ENCODE measurements at places on chromosomes 7 and 10. TPM values are rescaled to one million over a fixed set of nuclear protein-coding genes. Genes with fewer than 3 reads are reported as not detected.

DNA sequence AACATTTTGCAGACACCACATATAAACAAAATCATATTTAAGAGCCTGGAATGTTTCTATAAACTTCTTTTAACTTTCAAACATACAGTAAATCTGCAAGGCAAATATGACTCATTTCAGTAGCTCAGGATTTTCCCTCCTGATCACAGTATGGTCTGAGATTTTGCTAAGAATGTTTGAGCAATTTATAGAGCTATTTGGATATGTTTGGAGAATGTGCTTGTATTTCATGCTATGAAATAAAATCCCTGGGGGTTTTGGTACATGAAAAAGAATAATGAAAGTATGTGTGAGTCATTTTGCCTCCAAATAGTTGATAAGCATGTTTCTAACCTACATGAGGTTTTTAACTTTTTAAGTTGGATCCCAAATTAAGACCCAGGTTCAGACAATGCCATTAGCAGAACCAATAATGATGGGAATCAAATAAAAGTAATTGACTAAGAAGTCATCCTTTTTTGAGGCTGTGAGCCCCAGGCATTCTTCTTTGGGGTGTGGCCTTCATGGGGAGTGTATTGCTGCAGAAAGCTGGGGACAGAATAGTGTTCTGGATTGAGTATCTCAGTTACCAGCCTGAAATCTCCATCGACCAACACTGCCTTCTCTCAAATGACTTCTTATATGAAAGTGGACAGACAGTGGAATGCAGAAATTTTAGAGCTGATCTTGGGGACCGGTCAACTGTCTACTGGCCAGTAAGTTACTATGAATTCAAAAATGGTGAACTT is 66.1 kb upstream of the AGBL3 start:
- no peak for DNase-seq

DNA sequence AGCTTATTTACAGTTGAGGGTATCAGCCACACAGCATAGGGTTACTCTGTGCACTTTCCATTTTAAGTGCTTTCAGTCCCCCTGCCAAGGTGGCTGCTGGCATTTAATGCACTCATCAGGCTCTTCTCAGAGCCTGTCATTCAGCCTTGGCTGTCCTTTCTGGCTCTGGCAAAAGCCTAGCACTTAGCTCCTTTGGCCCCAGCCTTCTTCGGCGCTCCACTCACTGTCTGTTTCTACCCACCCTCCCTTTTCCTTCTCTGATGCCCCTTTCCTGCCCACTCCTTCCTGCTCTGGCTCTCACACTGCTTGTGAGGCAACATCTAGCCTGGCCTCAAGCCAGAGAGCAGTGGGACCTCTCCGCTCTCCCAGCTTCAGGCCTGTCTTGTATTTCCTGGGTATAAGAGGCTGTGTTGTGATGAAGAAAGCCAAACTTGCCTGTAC is 60.2 kb downstream of the WIPF3 start:
- DNase-seq = no peak

DNA sequence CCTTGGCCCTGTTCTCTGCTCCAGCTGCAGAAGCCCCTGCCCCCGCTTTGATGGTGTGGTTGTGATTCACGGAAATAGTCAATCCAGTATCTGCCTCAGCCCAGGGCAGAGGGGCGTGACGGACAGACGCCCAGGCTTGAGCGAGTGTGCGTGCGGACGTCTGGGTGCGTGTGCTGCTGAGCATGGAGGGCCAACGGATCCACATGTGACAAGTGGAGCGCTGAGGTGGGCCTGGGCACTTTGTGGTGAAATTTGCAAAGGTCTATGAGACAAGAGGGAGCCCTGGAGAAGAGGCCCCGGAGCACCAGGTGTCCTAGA is 94.4 kb downstream of the WDR37 start:
- no peak for DNase-seq

- no peak for DNase-seq
These were observed 193.7 kb downstream of the GFRA1 start for GRCh38 chr10:116079355-116079754.

Gene NEUROD6
- not detected for total RNA-seq

- no peak for DNase-seq
These were observed 124.9 kb downstream of the CLEC2L start for GRCh38 chr7:139648391-139648861.

DNA sequence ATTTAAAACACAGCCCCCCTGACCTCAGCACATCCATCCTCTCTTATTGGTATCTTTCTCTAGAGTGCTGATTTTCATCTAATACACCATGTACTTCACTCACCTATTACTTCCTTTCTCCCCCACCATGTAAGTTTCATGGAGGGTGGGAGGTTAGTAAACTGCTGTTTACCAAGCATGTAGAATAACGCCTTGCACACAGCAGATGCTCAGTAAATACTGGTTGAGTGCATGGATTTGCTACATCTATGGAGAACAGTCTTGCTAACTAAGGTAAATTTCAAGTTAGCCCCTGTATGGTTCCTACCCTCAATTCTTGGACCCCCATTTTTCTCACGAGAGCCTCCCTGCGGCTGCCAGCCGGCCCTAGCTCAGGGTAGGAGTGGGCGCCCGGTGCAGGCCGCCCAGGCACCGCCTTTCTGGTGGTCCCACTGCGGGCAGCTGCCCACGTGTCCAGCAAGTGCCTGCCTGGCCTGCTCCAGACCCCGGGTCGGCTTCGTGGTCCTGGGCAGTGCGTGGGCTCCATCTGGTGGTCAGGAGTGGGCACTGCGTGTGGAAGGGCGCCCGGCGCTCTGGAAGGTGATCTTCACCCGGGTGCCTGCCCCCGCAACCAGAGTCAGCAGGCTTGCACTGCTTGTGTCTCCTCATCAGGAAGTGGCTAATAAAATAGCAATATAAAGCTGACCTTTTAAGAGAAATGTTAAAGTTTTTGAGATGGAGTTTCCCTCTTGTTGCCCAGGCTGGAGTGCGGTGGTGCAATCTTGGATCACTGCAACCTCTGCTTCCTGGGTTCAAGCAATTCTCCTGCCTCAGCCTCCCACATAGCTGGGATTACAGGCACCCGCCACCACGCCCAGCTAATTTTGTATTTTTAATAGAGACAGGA is 63.4 kb upstream of the DNAJB6 start:
- peak; percentile 75 for DNase-seq

Gene GFRA1
- total RNA-seq = not detected
